Suprapubic skin (tissue), 4 donors: ENCODE measurements at places on chromosomes 12 and 14. TPM values are rescaled to one million over a fixed set of nuclear protein-coding genes. Genes with fewer than 3 reads are reported as not detected.

SLC25A47 gene
- not detected for total RNA-seq

CPSF6 gene
- 27.4 TPM for total RNA-seq

ADGRD1 gene
- 8.5 TPM for total RNA-seq

DNA sequence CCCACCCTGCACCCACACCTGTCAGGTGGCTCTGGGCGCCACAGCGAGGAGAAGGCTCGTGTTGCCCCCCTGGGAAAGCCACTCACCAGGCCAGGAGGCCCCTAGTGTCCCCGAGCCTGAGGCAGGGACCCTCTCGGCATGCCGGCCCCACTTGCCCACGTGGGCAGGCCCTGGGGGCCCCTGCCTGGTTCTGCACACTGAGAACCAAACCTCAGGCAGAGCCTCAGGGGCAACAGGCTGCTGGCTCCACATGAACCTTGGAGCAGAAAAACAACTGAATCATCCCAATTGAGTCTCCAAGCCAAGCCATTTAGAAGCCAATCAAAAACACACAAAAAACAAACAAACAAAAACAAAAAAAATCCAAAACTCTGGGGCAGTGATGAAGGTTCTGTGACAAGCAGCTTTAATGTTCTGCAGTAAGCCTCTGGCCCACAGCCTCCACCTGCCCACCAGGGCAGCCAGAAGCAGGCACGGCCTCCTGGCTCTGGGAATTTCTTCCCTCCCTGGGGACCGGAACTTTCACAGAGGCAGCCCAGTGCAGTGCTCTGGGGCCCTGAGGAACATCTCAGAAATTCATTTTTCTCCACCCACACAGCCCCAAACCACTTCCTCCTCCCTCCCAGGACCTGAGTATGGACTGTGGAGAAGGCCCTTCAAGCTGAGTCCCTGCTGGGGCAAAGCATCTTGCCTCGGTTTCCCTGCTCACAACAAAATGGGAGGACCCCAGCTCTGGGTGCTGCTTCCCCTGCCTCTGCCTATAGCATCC lies 90.2 kb downstream of the CHGA start:
- DNase-seq: no peak

DNA sequence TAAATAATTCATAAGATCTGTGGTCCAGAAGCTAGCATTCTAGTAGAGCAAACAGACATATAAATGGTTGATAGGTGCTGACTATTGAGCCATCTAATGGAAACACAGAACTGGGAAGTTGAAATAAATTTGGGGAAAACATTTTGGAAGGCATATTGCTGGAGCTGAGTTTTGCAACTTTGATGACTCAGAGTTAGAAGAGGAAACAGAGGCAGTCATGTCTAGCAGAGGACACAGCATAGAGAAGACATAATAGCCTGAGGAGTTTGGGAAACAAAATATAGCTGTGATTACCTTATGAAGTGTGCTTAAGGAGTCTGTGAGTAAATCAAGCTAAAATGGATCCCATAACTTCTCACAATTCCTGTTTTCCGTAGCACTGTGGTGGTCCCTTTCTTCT lies 86.9 kb upstream of the FLRT2 start:
- DNase-seq: no peak

DNA sequence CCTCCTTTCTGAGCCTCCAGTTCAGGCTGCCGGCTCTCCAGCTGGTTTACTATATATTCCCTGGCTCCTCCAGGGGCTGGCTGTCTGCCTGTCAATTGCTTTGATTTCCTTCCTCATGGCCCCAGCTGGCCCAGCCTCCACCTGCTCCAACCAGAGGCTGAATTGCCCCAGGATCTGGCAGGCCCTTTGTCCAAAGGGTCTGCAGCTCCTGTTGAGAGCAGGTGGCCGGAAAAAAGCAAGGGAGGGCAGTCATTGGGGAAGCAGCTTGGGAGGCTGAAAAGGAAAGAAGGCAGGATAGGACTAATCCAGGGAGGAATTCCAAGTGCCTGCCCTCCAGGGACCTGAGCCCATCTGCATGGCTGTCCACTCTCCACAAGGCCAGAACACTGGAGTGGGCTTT lies 25.3 kb downstream of the PAH start:
- no peak for DNase-seq

GRCh38 chr14:96914571-96915128 lies 117.5 kb downstream of the VRK1 start:
- no peak for DNase-seq
